Activated CD8-positive, alpha-beta memory T cell treated with anti-CD3 and anti-CD28 coated beads for 1 hour (primary cell): ENCODE measurements at places on chromosomes 7 and 10.

DNA sequence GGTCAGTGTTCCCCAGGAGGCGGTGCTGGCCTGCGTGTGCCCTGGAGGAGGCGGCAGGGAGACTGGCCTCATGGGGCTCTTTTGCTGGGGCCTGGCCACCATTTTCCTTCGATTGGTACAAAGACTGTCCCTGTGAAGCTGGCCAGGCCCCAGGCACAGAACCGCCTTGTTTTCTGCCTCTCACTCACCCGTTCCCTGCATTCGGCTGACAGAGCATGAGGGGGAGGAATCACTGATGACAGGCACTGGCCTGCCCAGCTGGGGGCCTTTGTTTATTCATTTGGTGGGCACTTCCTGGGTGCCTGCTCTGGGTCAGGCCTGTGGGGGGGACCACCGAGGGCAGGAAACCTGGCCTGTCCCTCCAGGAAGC, 139.2 kb downstream of the FAM53B start:
- no peak for DNase-seq

DNA sequence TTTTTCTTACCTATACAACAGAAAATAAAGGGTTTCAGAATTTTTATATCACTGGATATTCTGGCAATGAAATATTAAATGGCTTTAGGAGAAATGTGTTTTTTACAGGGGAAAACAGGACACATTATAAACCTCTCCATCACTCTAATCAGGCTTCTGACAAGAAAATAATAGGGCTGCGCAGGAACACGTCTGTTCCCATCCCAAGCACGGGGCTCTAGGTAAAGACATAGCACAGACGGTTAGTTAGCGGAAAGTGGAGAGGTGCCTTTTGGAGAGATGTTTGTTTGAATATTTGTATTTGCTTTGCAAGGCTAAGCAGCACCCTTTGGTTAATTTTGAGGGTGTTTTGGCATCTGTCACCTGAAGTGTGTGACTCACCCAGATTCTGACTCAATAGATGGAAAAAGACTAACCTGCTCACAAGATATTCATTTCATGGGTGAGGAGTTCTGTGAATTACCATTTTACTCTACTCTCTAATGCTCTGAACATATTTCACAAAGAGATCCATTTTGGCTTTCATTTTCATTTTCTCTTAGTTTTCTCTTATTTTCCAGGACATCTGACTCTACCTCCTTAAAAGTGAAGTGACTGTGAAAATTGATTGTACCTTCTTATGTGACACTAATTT, 174.5 kb upstream of the AKR1E2 start:
- no peak for DNase-seq

DNA sequence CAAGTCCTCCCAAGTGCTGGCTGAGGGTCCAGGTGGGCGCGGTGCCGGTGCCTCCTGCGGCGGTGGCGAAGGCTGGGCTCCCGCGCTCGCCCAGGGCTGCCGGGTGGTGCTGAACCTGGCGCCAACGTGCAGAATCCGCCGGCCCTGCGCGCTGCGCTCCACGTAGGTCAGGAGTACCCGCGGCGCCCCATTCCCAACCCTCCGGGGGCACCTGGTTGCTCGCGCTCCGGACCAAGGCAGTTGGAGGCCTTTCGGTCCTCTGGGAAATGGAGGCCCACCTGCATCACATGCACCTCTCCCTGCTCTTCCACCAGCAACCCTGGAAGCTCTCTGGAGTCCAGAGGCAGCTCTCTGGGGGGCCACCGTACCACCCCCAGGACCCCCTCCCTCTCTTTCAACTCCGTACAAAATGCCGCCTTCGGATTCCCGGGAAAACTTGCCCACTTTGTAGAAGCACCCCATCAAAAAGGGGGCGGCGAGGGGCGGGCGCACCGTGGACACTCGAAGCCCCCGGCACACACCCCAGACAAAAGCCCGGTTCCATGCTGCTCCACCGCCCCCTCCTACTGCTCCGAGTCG, 745 bp downstream of the SLC16A9 start:
- DNase-seq = no peak

DNA sequence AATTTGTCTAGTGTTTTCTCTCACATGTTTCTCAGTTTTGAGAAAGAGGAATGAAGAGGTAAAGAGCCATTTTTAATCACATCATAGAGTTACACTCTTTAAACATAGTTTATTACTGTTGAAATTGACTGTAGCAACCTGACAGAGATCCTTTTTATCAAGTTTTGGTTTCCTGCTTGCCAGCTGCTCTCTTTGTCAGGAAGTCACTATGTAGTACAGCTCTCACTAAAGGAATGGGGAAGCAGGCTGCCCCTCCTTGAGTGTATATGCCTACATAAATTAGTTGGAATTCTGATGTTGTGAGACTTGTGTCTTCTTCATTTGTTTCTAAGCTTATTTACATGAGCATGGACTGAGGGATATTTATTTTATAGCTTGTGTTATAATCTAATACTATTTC, 1274.0 kb upstream of the CELF2 start:
- no peak for DNase-seq

DNA sequence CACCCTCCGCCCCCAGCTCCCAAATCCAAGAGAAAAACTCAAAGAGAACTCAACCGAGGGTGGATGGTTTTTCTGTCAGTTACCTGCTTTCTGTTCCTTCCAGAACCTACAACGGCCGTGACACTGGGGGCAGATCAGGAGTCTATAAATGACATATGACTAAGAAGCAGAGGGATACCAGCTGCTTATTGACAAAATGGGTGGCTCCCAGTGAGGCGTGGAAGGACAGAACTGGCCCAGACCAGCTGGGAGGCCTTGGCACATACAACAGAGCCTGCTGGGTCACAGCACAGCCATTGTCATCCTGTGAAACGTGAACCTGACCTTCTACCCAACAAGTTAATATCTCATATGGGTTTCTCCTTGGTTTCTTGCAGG, 84.3 kb upstream of the ADRB1 start:
- no peak for DNase-seq

GRCh38 chr7:130288829-130289228, 4.1 kb upstream of the CPA4 start:
- no peak for DNase-seq

DNA sequence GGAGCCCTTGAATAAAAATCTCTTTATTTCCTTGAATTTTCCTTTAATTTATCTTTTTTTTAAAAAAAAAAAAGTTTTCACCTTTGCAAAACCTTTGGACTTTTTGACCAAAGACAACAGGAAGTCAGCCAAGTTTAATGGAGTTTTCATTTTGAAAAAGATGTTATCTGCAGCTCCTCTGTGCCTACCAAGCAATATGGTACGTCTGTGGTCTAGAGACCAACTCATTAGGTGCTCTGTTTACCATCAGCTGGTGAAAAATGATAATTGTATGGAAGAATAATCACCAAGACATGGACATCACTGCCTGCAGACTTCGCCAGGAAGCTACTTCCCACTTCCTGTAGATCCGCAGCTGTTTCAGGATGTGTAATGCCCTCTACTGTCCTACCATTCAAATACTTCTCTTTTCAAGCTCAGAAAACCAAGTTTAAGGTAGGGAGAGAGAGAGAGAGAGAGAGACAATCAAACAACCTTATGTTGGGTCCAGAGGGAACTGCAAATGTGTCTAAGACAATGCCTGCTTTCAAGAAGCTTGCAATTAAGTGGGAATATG, 18.7 kb downstream of the PLXNA4 start:
- no peak for DNase-seq

GRCh38 chr7:32871624-32872371, 19.8 kb downstream of the KBTBD2 start:
- DNase-seq = no peak

DNA sequence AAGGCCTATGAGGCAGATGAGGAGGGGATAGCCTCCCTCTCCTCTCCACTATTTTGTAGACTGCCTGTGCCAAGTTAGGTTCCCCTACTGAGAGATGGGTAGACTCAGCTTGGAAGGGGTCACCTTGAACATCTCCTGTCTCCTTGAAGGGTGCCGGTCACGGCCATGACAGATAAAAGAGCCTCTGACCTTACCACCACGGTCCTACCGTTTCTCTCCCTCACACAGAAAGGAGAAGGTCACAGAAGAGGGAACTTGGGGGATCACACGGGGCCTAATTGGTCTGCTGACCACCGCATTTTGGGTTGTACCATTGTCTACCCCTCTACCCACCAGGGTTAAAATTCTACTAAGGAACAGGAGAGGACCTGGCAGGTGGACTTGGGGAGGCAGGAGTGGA, 17.0 kb downstream of the PRSS2 start:
- no peak for DNase-seq

- DNase-seq = no peak
Measured at GRCh38 chr7:48933549-48934085, 9.3 kb downstream of the CDC14C start.

- DNase-seq = no peak
Measured at GRCh38 chr7:70142247-70142932, 544.1 kb downstream of the AUTS2 start.

DNA sequence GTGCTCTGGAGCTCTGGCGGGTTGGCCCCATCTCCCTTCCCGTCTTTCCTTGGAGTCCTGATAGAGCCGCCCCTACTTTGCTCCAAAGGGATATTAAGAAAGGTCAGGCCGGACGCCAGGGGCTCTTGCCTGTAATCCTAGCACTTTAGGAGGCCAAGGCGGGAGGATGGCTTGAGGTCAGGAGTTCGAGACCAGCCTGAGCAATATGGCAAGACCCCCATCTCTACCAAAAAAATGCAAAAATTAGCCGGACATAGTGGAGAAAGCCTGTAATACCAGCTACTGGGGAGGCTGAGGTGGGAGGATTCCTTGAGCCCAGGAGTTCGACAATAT, 313 bp upstream of the MLXIPL start:
- DNase-seq = no peak

GRCh38 chr7:18520450-18521235, 25.1 kb downstream of the HDAC9 start:
- no peak for DNase-seq

DNA sequence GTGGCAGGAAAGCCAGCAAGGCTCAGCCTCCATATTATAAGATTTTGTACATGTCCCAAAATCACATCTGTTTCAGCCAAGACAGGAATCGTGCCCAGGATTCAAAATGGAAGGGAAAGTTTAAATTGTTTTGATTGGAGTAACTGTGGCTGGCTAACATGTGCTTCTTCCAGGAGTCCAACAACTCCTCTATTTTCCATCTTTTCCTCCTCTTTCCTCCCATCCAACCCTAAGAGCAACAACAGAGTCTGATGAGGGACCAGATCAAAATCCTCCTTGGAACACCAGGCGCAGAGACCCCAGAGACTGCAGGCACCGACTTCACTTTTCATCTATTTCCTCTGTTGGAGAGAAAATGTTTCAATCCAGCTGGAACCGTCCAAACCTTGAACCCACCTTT, 36.0 kb upstream of the SVIL start:
- DNase-seq = no peak

GRCh38 chr7:129024125-129024524, 30.8 kb downstream of the TNPO3 start:
- no peak for DNase-seq

- DNase-seq = no peak
Measured at GRCh38 chr7:158550886-158551452, 36.7 kb downstream of the PTPRN2 start.

DNA sequence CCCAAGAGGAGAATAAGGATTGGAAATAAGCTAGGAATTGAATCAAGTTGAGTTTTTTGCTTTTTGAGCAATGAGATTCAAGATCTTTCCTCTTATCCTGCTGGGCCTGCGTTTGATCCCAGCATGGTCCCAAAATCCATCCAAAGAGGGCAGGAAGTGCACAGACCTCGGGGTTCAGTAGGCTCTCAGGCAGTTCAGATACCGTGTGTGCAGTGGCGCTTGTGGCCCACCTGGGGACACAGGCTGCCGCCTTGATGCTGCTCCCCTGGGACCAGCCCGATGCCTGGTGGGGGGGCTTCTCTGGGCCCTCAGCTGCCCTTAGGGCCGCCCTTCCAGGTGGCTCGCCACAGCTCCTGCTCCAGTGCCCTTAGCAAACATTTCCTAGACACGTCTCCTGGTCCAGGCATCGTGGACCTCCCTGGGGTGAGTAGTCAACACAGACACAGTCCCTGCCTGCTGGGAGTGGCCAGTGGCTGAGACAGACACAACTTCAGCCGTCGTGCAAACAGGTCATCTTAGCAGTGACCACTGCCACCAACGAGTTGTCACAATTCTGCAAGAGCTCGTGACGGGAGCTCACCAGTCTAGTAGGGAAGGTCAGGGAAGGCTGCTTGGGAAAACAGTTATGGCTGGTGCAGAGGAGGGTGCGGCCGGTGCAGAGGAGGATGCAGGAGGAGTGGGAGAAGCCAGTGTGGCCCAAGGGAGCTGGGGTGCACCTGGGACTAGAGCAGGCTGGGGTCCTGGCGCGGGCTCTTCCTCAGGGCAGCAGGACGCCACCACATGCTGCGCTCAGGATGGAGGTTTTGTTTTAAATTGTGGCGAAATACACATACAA, 21.7 kb upstream of the JAKMIP3 start:
- no peak for DNase-seq

- no peak for DNase-seq
Measured at GRCh38 chr10:34886906-34887642, 72.0 kb upstream of the PARD3 start.

DNA sequence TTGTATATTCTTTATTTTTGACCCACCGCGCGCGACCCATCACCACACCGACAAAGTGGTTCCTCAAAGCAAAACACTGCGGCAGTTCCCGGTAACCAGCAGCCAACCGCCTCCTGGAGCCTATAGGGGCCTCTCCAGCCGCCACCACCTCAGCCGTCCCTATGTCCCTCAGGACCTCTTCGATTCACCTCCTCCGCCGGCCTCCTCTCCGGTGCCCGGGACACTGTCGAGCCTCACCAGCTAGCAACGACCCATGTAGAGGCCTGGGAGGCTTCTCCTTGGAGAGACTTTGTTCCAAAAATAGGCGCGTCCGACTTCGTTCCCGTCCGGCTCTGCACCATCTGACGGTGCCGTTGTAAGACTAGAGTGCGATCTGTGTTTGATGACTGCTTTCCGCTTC, 158.8 kb downstream of the HGF start:
- DNase-seq = no peak

DNA sequence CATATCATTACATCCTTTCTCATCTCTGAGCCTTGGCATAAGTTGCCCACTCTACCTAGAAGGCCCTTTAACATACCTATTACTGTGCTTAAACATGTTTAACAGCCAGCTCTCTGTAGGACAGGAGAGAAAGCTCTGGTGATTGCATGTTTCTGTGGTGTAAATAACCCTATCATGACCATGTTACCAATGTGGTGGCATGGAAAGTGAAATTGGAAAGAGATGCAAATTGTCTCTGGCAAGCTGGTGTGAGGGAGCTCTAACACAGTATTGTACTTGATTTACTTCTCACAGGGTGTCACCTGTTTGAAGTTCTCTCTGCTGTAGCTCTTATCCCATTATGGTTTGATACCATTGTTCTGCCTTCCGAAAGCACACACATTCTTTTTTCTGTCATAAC, 231.8 kb upstream of the DKK1 start:
- DNase-seq = no peak

DNA sequence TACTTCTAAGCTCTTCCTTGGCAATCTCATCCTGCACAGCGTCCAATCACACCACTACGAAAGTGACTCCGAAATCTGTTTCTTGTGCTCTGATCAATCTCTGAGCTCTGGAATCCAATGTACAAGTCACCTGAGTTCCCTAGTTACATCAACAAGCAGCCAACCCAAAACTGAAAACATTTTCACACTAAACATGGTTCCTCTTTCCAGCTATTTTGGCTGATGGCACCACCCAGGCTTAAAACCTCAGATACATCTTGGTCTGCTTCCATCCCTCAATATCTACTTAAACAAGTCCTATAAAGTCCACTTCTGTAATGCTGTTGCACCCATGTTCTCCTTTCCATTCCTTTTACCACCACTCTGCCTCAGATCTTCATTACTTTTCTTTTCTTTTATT, 3.6 kb downstream of the BLOC1S2 start:
- DNase-seq = no peak

GRCh38 chr7:129368389-129368986, 65.7 kb upstream of the STRIP2 start:
- DNase-seq = no peak
